ENCODE measurements at places on chromosomes 6 and 20. TPM values are rescaled to one million over a fixed set of nuclear protein-coding genes. Genes with fewer than 3 reads are reported as not detected.

NKX2-2 gene
- total RNA-seq: not detected

ABHD16B gene
- 0.27 TPM for total RNA-seq

ENPP5 gene
- total RNA-seq: 2.3 TPM

GTSF1L gene
- total RNA-seq: not detected

LCA5 gene
- 10.9 TPM for total RNA-seq

GRCh38 chr6:138833816-138834539 lies 38.1 kb downstream of the ECT2L start:
- DNase-seq: no peak

- peak; percentile 52 for DNase-seq
Measured at GRCh38 chr6:19892260-19892659, 55.1 kb downstream of the ID4 start.

DNA sequence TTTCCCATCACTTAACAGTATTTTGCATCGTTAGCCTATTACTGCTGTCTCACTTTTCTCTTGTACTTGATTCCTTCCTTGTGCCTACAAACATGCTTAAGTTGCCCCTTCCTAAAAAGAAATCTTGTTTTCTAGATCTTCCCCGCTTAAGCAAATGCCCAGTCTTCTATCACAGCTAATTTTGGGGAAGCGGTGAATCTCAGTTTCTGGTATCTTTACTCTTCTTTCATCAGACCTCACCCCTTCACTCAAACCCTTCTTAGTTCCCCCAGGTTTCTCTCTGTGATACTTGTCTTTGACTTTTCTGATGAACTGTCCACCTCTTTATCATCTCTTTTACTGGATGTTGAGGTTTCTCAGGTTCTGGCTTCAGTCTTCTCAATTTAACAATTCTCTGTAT lies 14.2 kb downstream of the VAPB start:
- DNase-seq: no peak

DNA sequence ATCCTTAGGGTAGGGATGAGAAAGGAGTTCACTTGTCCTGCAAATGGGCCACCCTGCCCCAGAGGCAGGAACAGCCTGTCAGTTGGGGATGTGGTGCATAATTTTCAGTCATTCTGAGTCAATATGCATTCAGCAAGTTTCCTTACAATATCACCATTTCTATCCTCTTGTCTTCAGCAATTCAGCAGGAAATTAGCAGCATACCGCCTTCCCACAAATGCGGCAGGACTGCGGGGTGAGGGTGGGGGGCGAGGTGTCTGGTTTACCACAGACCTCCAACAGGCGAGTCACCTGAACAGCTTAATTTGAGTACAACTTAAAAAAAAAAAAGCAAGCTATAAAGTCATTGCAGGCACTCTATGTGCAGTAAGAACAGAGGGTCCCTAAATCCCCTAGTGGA lies 126.8 kb downstream of the MAP3K7 start:
- DNase-seq: no peak

DNA sequence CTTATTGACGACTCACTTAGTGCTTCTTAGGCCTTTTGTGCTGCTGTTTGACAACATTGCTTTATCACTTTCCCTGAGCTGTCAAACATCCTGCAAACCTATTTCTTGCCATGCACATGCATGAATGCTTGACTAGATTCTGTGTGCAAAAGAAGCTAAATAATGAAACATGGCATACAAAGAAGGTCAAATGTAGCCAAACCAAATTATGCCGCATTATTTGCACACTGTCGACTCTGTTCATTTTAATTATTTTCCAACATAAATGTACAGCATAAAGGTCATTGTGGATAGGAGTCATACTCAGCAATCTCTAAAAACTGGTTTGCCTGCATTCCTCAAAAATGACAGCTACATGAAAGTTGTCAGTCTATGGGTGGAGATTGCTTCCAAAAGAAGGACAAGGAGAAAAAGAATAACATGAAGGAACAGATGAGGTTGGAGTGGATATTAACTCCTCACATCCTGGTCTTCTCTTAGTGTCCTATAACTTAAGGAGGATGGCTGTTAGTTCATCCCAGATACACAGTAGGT lies 123.1 kb upstream of the STXBP5 start:
- peak; percentile 46 for DNase-seq

DNA sequence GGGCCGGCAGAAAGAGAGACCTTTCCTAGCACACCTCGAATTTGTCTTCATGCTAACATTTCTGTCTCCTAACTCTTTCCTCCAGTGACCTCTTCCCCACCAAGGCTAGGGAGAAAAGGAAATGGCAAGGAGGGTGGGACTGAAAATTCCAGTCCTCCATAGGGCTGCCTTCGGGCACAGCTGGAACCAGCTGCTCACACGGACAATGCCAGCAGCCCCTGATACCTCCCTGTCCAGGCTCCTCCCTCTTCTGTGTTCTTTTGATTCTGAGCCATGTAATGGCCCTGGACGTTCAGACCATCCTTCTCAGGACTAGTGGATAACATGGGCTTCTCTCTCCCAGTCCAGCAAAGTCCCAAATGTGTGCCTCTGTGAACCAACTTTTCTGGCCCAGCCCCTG lies 29.1 kb upstream of the PHACTR3 start:
- DNase-seq: no peak
